NCI-H2081 treated with DMSO at 0.1 percent for 48 hours (cell line): ENCODE measurements at places on chromosomes 2 and 18.
A peak's percentile ranks its signal among the peaks of the same experiment; 100 is the strongest.

DNA sequence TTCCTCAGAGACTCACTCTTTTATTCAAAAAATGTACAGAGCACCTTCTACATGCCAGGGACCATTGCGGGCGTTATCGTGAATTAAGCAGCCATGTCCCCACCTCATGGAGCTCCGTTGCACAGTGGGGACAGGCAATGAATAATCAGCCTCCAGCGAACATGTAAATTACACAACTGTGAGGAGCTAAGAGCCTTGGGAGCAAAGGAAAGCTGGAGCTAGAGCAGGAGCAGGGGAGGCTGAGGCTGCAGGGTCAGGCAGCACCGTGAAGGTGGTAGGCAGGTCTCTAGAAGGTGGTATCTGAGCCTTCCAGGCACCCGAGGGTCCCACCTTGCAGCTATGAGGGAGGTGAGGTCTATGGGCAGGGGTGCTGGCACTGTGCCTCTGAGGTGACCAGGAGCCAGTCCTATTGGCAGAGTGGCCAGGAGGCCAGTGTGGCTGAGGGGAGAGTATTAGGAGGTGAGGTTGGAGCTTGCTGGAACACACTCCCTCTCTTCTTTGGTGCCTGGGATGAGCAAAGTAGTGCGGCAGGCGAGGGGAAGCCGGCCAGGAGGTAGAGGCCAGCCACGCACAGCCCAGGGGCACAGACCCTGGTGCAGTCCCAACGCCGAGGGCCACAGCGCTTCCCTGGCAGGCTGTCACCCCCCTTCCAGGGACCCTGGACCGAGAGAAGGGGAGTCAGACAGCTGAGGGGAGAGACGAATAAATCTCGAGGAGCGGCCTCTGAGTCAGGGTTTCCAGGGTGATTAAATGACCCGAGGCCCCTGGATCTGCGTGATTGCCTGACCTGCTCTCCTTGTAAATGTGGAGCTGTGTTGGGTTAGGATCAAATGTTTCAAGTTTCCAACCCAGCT, 167.3 kb downstream of the SEPTIN10 start:
- no peak for DNase-seq

- DNase-seq: peak; percentile 11
Observed at GRCh38 chr2:201618744-201619662, 24.3 kb downstream of the TMEM237 start.

DNA sequence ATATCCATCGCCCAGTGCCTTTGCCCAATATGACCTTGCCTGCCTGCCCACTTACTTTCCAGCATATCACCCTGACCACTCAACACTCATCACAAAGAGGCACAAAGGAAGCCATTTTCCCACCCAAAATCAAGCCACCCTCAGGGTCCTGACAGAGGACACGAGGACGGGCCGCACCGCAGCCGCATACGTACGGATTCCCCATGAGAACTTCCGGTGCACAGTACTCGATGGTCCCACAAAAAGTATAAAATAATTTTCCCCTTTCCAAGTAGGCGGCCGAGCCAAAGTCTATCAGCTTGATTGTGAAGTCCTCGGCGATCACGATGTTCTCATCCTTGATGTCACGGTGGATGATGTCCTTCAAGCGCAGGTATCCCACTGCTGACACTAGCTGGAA, 10.0 kb upstream of the MTERF4 start:
- no peak for DNase-seq

DNA sequence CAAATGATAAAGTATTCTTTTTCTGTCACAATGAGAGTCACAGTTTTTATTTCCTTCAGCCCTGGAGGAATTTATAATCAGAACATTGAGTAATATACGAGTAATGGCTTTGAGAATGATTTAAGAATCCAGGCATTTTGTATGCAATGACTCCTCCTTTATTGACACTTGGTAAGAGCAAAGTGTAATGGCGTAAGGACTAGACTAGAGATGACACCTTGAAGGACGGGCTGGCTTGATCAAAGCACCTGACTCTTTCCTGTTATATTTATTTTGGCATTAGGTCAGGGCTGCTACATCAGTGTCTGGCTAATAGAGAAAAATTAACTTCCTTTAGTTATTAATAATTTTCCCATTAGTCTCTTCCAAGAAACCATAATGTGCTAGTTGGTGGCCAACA, 482.4 kb upstream of the GCFC2 start:
- no peak for DNase-seq

GRCh38 chr18:26656944-26657536, 108.7 kb upstream of the KCTD1 start:
- peak; percentile 18 for DNase-seq

GRCh38 chr18:10732990-10733389, 207.2 kb downstream of the NAPG start:
- no peak for DNase-seq

- DNase-seq: no peak
Observed at GRCh38 chr18:12076424-12077140, 17.1 kb upstream of the ANKRD62 start.

GRCh38 chr2:154693741-154694340, 4.7 kb upstream of the KCNJ3 start:
- no peak for DNase-seq

GRCh38 chr2:235670974-235671787, 177.3 kb downstream of the AGAP1 start:
- DNase-seq: no peak

DNA sequence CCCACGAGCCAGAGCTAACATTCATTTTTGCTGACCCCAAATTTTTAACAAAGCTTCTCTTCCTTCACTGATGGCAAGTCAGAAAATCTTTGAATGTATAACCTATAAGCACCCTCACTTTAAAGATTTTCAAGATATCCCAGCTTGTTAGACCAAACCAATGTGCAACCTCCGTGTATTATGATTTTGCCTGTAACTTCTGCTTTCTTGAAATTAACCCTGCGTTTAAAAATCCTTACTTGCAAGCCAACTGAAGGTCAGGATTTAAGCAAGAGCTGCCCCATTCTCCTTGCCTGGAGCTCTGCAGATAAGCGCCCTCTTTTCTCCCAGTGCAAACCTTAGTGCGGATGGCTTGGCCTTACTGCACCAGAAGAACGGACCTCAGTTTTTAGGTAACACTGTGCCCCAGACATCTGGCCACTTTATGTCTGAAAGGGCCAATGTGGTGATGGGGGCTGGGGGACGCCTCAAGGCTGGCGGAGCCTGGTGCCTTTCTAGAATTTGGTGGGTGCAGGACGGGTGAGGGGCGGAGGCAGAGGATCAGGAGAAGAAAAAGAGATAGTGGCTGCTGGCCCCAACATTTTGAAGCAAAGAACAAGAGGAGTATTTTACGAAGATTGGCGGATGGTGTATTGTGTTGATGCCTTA, 805 bp upstream of the TNFRSF11A start:
- DNase-seq: no peak

- no peak for DNase-seq
Observed at GRCh38 chr2:171923206-171923605, 945 bp downstream of the HAT1 start.

DNA sequence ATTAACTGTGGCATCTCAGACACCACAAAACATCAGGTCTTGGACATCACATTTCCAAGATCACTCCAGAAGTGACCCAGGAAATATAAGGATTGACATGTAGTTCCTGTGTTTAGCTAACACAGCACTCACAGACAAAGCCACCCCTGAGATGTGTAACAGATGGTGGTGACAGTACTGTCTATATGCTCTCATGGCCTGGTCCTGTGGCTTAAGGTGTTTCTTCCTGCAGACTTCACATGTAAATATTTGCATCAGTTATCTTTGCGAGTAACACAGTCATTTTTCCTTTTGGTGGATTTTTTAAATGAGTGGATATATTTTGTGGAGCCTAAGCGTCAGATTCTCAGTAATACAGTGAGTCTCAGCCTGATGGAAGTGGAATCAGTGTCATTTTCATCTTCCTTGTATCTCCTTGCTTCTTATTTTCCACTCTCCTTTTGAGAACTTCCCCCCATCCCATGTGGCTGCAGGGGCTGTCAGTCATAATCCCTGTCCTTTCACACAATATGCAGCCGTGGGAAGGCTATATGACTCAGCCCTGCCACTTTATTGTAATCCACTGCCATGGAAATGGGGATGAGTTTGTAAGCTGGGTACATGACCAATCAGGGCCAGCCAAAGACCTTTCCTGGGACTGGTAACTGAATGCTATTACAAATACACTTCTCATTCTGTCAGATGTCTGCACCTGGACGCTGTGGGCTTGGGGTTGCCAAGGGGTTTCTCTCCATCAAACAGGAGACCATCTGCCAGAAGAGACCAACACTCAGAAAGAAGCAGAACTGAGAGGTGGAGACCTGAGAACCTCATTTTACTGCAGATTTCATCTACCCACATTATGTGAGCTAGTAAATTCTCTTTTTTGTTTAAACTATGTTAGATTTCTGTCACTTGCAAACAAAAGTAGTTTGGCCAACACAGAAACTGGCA, 74.3 kb downstream of the ICOS start:
- DNase-seq: no peak

DNA sequence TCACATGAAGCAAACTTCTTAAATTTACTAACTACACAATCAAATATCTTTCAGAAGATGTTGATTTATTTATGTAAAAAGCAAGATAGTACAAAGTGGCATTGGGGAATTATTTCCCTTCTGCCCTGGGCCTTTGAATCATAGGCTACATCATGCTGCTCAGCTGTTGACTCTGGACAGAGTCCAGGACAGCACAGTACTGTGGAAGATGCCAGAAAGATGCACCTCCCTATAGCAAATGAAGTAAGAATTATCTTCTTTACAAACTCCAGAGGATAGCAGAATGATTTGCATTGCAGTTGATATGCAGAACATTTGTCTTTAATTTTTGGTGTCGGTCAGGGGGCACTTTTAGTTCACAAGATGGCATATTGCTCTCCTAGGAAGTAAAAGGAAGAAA, 1354.5 kb upstream of the ZEB2 start:
- DNase-seq: no peak

- DNase-seq: no peak
Observed at GRCh38 chr2:38462121-38462661, 85.1 kb upstream of the ATL2 start.

GRCh38 chr2:199903111-199903510, 8.0 kb upstream of the C2orf69 start:
- DNase-seq: no peak

- no peak for DNase-seq
Observed at GRCh38 chr2:228065686-228066085, 115.8 kb downstream of the SPHKAP start.

- DNase-seq: no peak
Observed at GRCh38 chr2:133025004-133025403, 355.0 kb upstream of the LYPD1 start.
